ENCODE measurements at places on chromosomes 2 and 18.

DNA sequence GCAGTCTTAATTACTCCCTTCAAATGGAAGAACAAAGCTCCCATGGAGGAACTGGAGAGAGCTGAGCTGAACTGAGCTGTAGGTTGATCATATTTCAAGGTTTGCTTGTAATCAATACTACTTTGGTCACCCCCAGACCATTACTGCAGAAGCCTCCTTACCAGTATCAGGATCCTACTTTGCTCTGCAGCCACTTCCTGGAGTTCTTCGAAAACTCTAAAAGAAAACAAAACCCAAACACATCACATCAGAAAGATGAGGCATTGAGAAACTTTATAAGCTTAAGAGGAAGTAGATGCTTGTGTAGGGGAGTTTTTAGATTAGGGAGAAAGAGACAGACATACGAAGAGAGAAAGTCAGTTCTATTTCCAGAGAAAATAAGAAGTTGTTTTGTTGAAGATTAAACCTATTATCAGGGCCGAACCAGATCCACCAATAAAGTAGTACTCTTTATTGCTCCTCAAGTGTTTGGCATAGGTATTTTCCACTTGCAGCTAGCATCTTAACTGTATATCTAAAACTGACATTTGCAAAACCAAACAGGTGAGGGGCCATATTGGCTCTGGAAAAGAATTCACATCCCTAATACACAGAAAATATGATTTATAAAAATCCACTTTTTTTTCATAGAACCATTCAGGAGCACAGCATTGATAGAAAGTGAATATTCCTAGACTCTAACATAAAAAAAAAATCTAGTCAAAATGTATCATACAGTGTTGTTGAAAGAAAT is 166.9 kb upstream of the KLF7 start:
- DNase-seq: no peak

DNA sequence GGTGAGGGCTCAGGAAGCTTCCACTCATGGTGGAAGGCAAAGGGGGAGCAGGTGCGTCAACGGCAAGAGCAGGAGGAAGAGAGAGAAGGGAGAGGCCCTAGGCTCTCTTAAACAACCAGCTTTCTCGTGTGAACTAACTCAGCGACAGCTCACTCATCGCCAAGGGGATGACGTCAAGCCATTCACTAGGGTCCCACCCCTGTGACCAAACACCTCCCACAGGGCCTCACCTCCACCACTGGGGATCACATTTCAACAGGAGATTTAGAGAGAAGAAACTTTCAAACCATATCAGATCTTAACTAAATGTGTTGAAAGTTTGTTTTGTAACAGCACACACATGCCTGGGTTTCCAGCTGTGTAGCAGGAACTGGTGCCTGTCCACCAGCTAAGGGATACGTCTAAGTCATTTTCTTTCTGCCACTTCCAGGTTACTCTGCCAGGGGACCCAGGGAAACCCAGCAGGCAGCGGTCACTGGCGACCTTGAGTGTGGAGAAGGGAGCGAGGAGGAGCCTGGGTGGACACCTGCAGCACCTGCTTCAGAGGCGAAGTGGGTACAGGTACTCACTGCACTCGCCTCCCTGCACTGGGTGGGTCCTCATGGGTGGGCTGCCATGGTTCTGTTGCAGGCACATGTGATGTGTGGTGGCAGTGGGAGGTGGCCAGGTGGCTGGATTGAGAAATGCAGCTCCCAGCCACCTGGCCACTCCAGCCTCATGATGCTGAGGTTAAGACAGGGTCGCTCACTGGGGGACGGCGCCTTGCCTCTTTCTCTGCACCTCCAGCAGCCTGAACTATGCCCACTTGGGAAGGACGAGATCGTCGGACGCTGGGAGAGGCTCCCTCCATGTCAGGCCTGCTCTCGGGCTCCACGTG is 8.4 kb upstream of the GPC1 start:
- peak; percentile 83 for DNase-seq

- DNase-seq: no peak
Observed at GRCh38 chr18:48868468-48869466, 82.0 kb downstream of the SMAD7 start.

- peak; percentile 85 for DNase-seq
Observed at GRCh38 chr2:220277445-220277975, 650.1 kb downstream of the SLC4A3 start.

GRCh38 chr2:186725783-186726182 is 31.9 kb downstream of the FAM171B start:
- DNase-seq: no peak

- DNase-seq: no peak
Observed at GRCh38 chr18:8984131-8984721, 118.3 kb upstream of the NDUFV2 start.

DNA sequence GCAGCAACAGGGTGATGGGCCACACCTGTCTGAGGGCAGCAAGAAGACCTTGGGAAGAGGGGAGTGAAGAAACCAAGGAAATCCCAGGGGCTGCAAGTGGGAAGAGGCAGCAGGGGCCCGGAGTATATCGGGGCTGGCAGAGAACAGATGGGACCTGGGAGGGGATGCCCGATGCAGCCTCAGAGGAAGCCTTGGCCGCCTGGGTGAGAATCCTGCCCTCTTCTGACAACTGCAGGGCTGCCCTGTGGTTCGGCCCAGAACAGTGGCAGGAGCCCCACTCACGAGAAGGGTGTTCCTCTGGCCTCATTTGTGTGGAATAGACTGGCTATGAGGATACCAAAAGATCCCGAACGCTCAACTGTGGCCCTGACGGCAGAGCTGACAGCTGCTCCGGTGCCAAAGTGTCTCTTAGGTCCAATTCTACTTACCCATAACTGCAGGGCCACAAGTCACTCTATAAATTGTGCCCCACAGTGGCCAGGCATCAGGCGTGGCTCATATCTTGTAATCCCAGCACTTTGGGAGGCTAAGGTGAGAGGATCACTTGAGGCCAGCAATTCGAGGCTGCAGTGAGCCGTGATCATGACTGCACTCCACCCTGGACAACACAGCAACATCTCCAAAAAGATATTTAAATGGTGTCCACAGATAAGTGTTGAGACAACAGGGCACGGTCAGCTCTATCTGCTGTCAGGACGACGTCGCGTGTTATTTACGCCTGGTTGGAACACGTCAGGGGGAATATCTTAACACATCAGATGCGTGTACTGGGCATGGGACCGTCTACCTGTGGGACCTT is 23.6 kb upstream of the ID2 start:
- DNase-seq: no peak

DNA sequence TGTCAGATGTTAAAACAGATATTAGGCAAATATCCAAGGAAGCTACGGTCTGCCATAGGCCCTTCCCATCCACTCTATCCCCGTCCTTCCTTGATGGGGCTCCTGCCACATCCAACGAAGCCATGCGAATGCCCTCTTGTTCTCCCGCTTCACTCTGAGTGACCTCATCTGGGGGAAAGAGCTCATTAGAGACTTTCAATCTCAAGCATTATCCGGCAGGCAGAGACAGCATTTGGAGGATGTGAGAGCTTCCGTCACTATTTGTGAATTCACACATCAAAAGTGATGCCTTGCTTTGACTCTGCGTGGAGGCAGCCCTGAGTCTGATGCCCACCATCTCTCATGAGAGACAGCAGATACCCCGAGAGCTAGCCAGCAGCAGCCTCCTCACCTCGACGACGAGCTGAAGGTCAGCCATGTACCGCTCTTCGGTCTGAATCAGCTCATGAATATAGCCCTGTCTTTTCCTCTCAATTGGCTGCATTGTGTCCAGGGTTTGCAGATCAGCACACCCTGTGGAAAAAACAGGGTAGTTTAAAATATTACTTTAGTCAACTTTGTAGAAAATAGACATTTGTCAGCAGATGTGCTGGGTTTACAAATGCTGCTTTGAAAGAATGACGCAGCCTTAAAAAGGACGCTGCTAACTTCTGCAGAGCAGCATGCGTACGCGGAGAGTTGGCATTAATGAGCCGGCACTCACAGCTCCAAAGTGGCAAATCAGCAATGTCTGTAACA is 45.9 kb downstream of the FAM228A start:
- no peak for DNase-seq

DNA sequence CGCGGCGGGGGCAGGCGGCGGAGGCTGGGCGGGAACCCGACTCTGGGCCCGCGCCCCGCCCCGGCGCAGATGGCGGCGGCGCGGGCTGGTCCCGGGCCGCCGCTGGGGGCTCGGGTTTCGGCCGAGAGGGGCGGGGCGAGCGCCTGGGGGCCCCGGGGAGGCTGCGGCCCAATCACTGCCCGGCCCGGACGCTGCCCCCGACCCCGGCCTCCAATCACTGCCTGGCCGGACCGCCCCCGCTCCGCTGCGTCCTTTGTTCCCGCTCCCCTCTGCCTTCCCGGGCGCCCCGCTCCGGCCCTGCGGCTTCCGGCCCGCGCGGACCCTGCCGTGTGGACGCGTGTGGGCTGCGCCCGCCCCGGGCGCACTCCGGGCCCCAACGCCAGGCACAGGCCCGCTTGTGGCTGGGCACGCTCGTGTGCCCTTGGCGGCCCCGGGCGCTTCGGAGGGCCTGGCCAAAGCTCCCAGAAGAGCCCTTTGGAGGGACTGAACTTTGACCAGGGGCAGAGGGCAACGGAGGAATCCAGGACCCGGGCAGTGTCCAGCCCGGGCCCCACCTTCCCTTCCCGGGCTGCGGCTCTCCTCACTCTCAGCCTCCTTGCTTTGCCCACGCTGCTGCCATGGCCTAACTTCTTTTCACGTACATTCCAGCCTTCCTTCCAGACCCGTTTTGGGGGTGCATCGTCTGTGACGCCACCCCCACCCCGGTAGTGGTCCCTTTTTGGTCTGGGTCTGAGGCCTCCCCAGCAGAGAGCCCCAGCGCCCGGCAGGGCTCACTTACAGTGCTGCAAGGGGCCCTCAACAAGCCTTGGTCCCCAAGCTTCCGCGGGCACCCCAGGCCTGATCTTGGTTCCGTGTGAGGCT is 27.1 kb upstream of the PTMA start:
- DNase-seq: peak; percentile 72

GRCh38 chr2:46365913-46366667 is 68.9 kb downstream of the EPAS1 start:
- DNase-seq: no peak

DNA sequence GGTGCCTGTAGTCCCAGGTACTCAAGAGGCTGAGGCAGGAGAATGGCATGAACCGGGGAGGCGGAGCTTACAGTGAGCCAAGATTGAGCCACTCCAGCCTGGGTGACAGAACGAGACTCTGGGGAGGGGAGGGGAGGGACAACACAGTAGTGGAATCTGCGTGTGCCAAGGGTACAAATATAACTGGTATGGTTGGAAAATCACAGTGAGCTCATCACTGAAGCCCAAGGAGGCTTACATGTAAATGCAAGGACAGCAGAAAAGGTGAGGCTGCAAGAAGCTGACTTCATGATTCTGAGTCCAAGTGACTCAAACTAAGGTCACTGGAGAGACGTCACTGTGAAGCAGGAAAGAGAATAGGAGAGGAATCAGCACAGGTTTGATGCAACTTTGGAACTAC is 9.2 kb downstream of the SEPTIN10 start:
- peak; percentile 81 for DNase-seq

DNA sequence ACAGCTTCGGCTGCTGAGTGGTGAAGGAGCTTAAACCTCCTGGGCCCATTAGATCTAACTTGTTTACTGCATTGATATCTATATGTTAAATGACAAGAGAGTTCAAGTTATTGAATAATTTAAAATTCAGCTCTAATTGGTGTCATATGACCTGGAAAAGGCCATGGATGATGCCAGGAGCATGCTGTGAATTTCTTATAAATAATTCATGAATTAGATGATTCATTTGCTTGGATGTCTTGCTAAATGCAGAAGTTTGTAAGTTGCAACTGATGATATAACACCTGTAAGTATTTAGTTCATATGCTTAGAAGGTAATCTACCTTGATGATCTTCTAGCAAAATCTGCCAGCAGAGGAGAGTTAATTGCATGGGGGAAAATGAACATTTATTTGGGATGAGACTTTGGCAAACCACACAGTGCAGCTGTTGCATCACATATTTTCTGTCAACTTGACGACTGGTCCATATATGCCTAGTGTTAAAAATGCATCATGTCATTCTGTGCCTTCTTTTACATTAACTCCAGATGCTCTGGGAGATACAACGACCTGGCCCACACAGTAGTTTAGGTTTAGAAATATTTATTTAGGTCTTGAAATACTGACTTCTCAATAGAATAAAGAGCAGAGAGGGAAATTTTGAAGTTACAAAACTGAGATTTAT is 226.3 kb downstream of the KIAA1328 start:
- DNase-seq: no peak

DNA sequence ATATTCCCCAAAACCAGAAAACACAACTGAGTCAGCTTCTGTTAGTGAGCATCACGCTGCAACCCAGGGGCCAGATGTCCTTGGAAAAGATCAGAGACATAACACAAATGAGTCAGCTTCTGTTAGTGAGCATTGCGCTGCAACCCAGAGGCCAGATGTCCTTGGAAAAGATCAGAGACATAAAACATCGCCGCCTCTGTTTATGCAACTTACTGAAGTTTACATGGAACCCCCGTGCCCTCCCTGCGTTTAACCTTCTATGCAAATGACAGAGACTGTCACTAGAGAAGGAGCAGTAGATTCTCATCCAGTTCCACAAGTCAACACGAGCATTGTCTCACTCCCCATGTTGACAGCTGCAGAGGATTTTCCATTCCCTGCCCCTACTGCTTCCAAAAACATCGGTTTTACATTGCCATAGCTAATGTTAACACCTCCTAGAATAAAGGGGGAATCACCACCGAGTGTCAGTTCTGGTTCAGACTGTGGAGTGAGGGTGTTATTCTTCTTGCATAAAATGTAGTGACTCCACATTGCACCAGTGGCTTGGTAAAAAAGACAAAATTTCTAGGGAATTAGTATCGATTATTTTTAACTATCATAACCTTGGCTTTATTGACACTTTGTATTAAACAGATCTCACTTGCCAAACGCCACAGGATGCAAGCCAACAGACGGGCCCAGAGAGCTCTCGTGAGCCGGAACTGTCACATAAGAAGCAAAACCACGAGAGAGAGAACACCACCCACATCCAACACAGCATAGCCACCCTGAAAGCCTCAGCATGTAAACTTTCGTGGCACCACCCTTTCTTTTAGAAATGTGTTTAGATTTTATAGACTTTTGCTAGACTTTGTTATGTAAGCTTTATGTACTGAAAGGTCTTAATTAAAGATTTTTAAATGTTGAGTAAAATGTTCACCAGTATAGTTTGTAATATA is 87.7 kb downstream of the SH3YL1 start:
- peak; percentile 36 for DNase-seq

All from MCF 10A (cell line).